ENCODE measurements at places on chromosomes 5 and 9.

DNA sequence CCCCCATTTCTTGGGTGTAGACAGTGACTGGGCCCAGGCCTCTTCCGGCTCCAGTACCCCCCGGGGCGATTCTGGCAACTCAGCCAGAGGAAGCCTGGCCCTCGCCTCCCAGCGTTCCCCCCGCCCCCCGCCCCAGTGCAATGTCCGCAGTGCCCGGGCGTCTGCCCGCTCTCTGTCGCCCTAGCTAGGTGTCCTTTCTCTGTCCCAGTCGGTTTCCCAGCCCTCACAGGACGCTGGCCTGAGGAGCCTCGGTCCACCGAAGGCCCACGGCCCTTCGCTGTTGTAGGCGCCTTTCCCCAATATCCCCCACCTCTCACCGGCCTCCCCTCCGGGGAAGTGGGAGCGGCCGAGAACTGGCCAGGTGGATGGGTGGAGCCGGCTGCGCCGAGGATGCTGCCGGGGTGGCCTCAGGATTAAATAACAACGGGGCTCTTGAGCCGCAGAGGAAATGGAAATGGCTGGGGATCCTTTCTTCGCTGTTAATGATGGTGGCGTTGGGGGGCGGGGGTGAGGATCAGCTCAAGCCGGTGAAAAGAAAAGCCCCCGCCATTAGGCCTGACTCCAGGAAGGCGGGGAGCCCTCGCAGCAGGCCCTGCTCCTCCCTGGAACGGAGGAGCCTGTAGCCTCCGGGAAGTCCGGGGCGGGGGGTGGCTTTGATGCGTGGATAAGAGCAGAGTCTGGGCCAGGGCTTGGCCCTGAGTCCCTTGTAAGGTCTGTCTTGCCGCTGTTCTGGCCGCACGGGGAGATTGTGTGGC, 1.1 kb upstream of the SPRY4 start:
- peak; percentile 50 for DNase-seq

DNA sequence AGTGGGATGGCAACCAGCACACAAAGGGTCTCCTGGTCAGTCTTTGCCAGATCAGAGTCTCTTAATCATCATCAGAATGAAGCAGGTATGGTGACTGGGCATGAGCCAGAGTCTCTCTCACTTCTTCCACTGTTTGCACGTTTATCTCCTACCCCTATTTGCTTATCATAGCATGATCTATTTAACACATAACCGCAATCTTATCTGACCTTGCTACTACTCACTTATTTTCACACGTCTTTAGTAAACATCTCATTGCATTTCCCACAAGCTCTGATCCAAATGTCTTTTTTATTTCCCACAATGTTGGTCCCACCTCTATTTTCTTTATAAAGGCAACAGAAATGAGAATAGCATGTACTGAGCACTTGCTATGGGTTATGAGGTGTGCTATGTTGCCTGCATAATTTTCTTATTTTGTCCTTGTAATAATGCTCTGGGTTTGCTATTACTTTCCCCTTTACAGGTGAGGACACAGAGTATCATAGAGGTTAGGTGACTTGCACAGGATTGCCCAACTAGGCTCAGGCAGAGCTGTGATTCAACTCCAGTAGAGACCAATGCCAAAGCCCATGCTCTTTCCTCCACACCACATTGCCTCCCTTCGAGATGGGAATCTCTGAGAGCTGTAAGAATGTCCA, 39.7 kb upstream of the IL7R start:
- DNase-seq, result no peak

- no peak for DNase-seq
Measured at GRCh38 chr5:135255461-135256178, 143.4 kb downstream of the MACROH2A1 start.

DNA sequence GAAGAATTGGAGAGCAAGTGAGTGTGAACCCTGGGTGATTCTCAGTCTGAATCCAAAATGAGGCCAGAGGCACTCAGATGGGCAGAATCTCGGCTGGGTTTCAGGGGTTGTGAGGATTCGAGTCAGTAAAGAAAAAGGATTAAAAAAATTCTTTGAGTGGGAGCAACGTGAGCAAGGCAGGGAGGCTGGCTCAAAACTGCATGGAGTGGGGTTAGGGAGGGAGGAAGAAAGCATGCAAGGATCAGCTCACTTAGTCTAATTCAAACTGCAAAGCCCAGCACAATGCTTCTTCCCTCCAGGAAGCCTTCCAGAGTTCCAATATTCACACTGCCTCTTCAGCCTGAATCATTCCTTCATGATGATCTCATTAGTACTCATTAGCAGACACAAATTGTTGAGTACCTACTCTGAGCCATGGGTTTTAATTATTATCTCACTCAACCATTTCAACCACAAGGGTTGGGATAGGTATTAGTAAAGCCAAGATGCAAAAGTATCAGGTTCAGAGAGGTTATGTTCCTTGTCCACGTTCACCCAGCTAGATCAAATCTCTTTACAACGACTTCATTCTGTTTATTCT, 95.8 kb downstream of the BRINP1 start:
- DNase-seq, result no peak

DNA sequence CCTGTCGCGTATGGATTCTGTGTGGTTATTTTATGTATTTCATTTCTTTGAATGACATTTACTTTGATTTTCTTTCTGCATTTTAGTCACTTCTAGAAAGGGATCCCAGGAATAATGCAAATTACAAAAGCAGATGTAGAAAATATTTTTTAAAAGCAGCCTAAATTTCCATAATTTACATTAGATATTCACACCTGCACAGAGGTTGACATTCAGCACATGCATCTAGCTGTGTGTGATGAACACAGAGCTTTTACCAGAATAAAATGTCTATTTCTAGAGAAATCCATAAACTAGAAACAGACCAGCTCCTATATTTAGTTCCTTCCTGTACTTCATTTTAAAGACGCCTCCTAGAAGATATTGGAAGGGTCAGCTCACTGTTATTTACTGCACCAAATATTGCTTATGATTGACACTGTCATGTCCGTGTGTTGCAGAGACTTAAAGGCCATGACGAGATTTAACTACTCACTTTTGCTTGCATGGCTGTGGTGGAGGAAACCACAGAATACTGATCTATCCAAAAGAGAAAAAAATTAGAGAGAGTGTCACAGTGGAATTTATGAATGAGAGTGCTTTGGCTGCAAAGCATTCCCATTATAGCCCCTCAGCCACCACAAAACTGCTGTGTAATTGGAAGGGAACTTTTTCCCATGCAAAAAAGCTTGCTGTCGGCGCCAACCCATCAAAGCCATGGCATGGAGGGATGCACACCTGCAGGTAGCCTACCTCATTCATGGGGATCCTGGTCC, 58.1 kb downstream of the EBF1 start:
- DNase-seq, result no peak

DNA sequence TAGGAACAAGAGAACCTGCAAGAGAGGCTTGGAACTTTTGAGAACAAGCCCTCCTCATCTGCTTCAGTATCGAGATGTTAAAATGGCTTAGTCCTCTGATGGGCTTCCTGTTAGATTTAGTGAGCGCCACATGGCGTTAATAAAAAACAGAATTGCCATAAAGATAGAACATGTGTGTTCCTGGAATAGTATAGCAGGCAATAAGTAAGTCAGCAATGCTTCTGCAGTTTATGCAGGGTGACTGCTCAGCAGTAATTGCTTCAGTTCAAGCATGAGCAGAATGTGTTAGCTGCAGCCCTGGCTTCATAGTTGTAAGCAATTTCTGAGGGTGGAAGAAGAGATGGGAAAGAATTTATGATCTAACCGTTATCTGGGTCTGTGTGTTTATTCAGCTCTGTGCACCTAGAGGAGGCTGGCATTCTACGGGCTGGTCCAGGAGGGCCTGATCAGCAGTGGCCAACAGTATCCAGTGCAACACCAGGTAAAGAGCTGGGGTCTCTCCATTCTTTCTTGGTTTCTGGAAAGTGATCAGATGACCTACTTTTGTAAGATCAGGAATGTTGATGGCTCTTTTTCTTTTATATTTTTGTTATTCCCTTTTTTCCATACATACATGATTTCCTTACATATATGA, 15.9 kb downstream of the PCDHAC2 start:
- no peak for DNase-seq

DNA sequence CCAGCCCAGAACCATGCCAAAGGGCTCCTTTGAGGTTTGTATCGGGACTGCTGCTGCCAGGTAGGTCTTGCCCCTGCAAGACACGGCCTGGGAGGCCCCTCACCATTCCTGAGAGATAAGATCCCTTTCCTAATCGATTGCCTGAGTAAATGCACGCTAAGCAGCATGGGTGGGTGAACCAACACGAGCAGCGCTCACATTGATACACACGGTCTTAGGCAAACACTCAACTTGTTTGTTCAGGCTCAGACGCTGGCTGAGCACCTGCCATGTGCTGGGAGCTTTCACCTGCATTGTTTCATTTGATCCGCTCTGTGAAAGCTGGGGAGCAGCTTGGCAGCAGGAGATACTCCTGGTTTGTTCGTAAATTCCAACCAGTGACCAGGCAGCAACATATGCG, 76.9 kb upstream of the NEURL1B start:
- DNase-seq, result peak; percentile 97

DNA sequence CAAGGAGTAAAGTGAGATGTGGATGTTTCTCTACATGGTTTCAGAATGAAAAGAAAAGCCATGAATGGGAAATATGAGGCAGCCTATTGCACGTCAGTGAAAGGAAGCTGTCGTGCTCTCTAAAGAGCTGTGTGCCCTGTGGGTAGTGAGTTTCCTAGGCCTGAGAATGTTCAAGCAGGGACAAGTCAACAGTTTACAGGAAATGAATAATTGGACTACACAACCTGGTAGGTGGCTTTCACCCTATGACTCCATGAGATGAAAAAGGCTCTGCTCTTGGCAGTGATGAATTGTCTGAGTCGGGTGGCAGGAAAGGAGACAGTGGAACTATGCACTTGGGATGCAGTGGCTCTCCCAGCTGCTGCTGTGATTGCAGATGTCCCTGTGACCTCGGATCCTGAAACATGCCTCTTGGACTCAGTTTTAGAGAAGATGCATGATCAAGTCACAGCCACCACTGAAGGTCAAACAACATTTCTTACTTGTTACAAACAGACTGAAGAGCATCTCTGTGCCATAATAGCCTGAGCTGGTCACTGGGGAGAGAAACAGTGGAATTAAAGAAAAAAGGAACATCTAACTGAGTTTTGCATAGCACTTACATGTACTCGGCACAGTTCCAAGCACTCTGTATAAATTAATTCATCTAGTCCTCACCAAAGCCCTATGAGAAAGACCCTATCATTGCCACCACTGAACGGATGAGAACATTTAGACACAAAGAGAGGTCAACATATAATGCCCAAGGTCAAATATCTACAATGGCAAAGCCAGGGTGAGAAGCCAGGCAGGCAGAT, 293.7 kb downstream of the SPOCK1 start:
- no peak for DNase-seq

DNA sequence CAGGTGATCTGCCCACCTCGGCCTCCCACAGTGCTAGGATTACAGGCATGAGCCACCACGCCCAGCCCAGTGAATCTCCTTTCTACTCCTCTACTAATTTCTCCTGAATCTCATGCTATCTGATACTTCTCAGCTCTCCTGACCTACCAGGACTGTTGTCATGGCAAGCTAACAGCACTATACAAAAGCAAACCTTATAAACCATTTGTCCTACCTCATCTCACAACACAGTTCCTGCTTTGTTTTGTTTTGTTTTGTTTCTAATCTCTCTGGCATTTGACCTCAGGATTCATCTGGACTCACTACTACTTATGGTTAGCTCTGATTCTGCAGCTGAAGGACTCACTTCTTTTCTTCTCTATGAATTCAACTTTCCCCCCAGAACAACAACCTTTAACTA, 734.8 kb downstream of the TLE1 start:
- DNase-seq, result no peak

- DNase-seq, result no peak
Measured at GRCh38 chr5:32852976-32853375, 141.9 kb downstream of the NPR3 start.

- no peak for DNase-seq
Measured at GRCh38 chr5:110917161-110917875, 154.2 kb upstream of the TSLP start.

DNA sequence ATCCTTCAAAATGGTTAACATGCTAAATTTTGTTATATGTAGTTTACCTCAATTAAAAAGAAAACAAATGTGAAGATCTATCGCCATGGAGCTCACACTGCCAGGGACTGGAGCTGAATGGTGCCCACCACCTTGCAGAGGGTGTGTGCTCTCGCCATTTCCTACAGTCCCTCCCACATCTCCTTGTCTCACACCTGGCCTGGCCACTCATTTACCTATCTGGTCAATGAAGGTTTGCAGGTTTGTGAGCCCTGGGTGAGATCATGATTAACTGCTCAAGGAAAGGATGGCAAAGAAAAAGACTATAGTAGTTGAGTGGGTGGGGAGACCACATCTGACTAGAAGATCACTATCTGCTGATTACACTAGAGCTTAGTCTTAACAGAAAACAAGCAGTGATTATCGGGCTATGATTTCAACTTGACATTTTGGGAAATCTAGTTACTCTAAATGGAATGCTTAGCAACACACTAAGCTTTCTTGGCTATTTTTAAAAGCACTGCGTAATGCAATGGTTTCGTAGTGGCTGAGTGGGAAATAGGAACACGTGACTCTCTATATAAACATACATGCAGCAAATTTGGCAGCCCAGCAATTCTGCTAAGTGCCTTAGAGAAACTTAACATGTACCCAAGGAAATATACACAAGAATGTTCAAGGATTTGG, 27.3 kb downstream of the PUM3 start:
- no peak for DNase-seq

- no peak for DNase-seq
Measured at GRCh38 chr5:122311497-122311960, 508 bp upstream of the SNCAIP start.

GRCh38 chr9:16652582-16652981, 217.9 kb downstream of the BNC2 start:
- DNase-seq, result no peak

- no peak for DNase-seq
Measured at GRCh38 chr5:52727020-52727419, 60.7 kb upstream of the ITGA1 start.

- DNase-seq, result no peak
Measured at GRCh38 chr5:115333164-115333563, 36.7 kb upstream of the CCDC112 start.

DNA sequence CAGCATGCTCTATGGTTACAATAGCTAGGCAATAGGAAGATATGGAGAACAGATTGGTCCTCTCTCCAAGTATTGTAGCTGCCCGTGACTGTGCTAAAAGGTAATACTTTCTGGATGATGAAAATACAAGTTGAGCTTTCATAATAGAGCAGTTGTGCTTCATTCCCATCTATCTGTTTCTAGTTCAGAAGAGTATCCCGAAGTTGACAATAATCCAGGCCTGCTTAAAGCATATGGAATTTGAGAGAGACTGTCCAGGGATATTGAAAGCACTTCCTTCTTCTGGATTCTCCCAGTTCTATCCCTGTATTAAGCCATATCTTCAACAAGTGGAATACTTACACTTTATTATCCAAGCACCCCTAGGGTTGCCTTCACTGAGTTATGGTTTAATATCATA, 350.4 kb downstream of the EFNA5 start:
- DNase-seq, result no peak

GRCh38 chr5:28110781-28111180, 1072.4 kb upstream of the CDH9 start:
- DNase-seq, result no peak

DNA sequence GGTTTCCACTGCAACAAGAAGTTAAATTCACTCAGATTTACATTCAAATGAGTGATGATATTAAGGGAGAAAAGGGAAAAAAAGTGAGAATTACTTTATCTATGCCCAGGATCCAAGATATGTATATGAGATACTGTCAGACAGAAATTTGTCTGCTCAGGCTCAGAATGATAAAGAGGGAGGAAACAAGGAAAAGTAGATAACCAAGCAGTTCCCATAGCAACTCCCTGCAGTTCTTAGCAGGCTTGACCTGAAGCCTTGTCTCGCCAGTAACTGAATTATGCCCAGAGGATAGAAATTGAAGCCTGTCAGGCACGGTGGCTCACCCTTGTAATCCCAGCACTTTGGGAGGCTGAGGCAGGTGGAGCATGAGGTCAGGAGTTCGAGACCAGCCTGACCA, 304.4 kb downstream of the TLE1 start:
- DNase-seq, result no peak

Measured in NCI-H2029 (cell line).